ENCODE measurements at places on chromosomes 12 and 14.
A peak's percentile ranks its signal among the peaks of the same experiment; 100 is the strongest.

- no peak for DNase-seq
These were observed 75.8 kb downstream of the DAD1 start for GRCh38 chr14:22513066-22513812.

DNA sequence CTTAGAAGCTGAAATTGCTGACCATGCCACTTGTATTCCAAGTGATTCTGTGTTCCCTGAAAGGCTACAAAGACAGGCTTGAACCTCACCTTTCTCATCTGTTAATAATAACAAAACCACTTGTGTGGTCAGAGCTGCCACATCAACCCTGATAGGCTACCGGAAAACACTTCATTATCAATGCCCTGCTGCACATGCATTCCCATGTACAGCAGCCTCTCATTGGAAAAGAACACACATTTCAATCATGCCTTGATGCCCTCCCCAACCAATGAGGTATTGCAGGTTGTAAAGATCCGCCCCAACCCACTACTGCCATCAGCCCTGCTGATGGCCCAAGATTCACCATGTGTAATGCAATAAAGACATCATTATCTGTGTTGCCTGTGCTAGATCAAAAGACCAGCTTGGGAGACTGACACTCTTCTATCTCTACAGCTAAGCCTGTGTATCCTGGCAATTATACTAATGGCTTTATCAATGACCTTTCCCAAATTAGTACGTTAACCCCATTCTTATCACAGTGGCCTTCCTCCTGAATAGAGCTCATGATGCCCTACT lies 2.8 kb downstream of the GPR19 start:
- no peak for DNase-seq

DNA sequence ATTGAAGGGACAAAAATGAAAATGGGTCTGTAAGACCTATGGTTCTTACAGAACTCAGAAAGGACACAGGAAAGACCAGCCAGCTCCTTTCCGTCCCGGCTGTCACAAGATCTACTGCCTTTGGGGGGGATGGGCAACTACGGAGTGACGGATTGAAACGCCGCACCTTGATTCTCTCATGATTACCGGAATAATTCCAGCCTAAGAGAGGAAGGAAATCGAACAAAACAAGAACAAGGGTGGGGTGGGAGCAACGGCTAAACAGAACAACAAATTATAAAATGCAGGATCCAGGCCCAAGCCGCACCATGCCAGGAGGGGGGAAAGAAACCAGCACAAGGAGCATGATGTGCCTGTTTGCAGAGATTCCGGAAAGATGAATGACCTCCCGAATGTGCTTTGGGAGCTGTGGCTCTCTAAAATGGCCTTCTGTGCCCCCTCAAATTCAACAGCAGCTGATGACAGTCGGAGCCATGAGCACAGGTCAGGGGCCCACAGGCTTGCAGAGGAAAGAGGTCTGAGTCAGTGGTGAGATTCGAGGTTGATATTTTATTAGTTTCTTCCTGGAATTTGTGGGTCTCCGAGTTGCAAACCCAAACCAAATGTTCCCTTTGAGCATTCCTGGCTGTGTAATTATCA lies 72.1 kb downstream of the SPRING1 start:
- DNase-seq, result no peak

DNA sequence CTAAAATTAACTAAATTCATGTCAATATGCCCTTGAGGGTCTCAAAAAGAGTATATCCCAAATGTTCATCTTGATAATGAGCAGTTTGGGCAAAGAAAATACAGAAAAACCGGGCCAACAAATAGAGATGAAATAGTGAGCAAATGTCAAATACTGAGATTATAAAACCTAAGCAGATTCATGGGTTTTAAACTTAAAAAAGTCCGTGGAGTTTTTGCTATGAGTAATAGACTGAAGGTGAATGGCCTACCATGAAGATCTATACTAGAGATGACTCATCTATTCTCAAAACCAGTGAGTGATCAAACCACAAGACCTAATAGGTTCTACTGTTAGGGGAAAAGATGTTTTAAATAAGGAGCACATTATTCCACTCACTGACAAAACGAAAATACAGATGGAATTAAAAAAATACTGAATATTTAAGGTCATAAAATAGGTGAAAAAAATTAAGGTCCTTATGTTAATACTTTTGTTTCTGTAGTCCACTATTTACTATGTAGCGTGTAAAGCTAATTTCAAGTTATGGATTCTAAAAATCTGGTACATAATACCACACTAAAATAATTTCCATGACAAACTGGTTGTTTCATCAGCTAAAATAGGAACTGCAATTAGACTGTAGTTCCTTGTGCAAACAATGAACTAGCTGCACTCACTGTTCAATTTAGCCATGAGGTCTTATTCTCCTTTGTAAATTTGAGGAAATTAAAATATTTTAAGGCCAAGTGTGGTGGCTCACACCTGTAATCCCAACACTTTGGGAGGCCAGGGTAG lies 5.0 kb downstream of the HNRNPC start:
- DNase-seq, result no peak

GRCh38 chr12:12474931-12475795 lies 87.5 kb downstream of the DUSP16 start:
- no peak for DNase-seq

DNA sequence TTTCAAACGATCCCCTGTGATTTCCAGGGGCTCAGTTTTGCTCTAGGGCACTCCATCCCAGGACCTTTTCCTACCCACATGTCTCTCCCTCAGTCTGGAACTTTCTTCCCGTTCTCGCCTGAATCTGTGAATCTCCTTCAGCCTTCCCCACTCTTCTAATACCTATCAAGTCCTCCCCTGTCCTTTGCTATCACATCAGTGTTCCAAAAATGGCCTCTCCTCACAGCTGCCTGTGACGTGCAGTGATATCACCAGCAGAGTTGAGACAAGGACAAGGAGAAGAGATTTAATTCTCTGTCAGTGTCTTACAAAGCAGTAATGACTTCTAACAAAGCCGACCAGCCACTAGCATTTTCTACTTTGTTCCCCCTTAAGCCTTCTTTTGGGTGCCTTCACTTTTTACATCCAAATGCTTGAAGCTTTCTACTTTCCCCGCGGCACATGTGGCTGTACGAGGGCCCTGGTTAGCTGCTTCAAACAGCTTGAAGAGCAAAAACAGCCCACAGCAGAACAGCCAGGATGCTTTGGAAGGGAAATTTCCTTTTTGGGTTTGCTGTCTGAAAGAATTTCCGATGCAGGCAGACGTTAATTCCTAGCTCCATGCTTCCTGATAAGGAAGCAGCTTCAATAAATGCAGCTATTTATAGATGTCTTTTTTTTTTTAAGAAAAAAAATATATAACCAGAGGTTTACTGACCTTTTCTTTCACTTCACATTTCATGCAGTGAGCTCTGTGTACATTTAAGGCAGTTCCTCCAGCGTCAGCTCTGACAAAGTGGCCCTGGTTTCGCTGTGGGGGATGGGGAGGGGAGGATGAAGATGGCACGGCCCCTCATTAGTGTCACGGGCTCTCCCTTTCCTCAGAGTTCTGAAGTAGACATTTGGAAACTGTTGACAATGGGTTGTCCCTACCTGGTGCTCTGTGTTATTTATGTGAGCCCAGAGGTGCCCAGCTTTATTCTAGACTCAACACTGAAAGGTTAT lies 109.3 kb downstream of the ETV6 start:
- no peak for DNase-seq

- DNase-seq, result no peak
These were observed 86.9 kb upstream of the CLEC14A start for GRCh38 chr14:38342803-38343202.

DNA sequence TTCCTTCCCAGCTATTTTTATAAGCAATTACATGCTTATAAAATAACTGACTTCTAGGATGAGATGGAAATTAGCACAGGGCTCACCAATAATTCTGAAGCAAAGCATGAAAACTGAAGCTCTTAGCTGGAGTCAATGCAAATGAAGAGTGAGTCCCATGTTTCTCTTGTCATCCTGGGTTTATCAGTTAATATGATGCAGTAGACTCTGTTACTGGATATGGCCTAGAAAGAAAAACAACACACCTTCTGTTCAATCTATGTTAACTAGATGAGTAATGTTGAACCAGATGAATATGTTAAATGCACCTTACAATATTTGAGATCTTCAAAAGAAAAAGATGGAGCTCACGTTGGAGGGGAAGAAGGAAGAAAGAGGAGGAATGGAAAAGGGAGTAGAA lies 229.4 kb downstream of the DUSP6 start:
- DNase-seq, result no peak

DNA sequence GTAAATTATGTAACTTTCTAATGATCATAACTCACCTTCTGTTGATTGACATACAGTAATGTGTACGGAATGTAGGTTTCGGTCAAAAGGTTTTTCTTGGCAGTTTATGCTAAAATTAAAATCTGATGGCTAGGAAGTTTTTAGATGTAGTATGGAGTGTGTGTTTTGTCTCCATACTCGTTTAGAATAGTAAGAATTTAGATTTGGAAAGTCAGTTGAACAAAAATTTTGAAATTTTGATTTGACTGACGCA lies 859 bp downstream of the PALS1 start:
- no peak for DNase-seq

GRCh38 chr12:88401155-88401554 lies 179.1 kb downstream of the KITLG start:
- DNase-seq, result no peak

- DNase-seq, result no peak
These were observed 386.0 kb downstream of the BCAT1 start for GRCh38 chr12:24562771-24563431.

DNA sequence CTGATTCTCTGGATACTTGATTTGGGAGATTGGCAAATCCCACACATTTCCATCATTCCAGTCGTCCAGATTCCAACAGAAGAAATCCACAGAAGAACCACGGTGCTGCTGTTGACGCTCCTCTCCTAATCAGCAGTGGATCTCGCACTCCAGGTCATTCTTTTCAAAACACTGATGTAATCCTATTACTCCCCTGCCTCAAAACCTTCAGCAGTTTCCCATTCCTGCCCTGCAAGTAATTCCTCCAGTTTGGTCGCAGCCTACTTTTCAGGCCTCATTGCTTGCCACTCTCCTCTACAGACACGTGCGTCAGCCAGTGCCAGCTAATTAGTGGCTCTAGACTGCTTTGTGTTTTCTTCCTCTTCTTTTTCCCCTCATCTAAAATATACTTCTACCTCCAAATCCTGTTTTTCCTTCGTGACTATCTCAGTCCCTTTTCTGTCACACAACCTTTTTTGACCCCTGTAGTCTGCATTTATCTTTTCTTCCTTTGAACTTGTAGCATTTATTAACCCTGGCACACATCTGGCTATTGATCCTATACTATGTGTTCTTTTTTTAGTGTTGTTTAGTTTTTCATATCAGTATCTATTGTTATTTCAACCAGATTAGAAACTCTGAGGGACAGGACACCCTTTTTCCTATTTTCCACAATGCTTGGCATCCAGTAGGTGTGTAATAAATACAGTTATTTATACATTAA lies 36.8 kb downstream of the PRORP start:
- no peak for DNase-seq

DNA sequence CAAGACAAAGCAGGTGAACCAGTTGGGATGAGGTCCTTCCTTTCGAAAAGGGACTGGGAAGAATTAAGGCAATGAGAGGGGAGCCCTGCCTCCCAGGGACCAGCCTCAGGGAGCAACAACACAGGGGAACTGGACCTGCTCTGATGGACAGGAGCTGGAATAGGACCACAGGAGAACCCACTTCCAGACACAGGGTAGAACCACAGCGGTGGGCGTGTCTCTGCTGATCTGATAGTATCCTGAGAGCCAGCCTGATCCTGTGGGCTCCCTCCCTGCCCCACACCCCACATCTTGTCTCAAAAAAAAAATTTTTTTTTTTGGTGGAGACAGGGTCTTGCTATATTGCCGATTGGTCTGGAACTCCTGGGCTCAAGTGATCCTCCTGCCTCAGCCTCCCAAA lies 13.6 kb upstream of the PLEK2 start:
- DNase-seq, result no peak

GRCh38 chr14:59904184-59904583 lies 15.8 kb upstream of the LRRC9 start:
- DNase-seq, result no peak

DNA sequence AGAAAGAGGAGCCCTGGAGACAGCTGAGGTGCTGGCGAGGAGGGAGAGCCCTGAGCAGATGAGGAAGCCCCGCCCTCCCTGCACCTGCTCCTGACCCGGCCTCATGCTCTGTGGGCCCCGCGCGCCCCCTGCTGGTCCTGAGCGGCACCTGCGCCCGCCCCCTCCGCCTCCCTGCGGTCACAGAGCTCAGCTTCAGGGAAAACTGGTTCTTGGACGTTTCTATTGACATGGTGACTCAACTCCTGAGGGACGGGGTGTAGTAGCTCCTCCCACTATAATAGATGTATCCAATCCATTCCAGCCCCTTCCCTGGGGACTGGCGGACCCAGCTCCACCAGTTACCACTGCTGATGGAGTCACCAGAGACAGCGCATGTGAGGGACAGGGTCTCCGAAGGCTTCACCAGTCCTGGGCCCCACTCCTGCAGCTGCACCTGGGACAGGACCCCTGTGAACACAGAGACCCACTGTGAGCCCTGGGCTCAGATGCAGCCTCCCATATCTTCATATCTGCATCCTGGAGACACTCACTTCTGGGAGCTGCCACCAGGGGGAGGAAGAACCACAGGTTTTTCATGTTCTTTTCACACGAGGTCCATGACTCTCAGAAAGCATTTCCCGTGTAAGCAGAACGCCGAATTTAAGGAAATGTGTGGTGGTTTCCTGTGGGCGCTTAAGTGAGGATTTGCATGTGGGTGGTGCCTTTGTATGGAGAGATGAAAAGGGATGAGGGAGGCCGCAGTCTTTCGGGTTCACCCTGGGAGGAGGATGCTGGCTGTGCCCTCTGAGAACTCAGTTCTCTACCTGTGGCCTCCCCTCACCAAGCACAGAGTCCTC lies 1346.4 kb downstream of the TMEM121 start:
- no peak for DNase-seq

DNA sequence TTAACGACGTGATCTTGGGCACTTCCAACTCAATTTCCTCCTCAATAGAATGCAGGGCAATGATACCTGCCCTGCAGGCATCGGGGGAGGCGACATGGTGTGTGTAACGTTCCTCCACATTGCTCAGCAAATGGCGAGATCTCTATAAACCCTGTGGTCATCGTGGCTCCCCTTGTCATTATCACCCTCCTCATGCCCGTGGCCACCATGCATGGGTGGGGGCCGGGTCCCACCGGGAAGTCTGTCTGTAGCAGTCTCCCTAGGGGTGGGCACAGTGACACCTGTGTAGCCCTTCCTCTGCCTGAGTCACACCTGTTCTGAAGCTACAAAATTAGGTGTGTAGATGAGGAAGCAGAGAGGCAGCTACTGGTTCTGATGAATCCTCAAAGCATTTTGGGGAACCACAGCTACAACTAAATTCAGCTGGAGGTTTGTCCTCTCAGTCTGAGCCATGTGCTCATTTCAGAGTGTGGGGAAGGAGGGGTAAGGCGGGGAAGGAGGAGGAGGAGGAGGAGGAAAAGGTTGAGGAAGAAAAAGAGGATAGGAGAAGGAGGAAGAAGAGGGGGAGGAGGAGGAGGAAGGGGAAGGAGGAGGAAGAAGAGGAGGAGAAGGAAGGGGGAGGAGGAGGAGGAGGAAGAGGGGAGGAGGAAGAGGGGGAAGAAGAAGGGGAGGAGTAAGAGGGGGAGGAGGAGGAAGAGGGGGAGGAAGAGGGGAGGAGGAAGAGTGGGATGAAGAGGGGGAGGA lies 11.0 kb upstream of the CACNA2D4 start:
- no peak for DNase-seq

GRCh38 chr14:83706231-83706954 lies 1823.6 kb upstream of the FLRT2 start:
- DNase-seq, result peak; percentile 92

- DNase-seq, result no peak
These were observed 324 bp upstream of the HOXC9 start for GRCh38 chr12:53999559-54000115.

- DNase-seq, result no peak
These were observed 4.1 kb upstream of the LMO3 start for GRCh38 chr12:16610001-16610585.

GRCh38 chr12:1836854-1837421 lies 16.6 kb downstream of the LRTM2 start:
- DNase-seq, result peak; percentile 97
